ENCODE measurements at places on chromosomes 5 and 9. TPM values are rescaled to one million over a fixed set of nuclear protein-coding genes. Genes with fewer than 3 reads are reported as not detected.

The HTR4 gene
- 0.43 TPM for total RNA-seq

GRCh38 chr9:135447126-135447525, 32.5 kb upstream of the PPP1R26 start:
- H3K27me3 ChIP-seq = no peaks in the 10 kb centered on the region
- no peaks in the 10 kb centered on the region for H3K36me3 ChIP-seq

GRCh38 chr9:77163884-77164283, 13.4 kb upstream of the VPS13A start:
- no peaks in the 10 kb centered on the region for H3K36me3 ChIP-seq
- H3K4me1 ChIP-seq = no peaks in the 10 kb centered on the region
- no peak overlapping the region for H3K4me3 ChIP-seq
- H3K27ac ChIP-seq = no peak overlapping the region
- H3K27me3 ChIP-seq = no peaks in the 10 kb centered on the region
- no peak for DNase-seq

The CAMK2A gene
- total RNA-seq = 1.5 TPM

- no peak overlapping the region for H3K27ac ChIP-seq
- H3K4me3 ChIP-seq = no peak overlapping the region
- no peaks in the 10 kb centered on the region for H3K27me3 ChIP-seq
- H3K36me3 ChIP-seq = no peaks in the 10 kb centered on the region
- DNase-seq = no peak
Observed at GRCh38 chr9:121233906-121234831, 32.5 kb upstream of the RAB14 start.

- no peak overlapping the region for H3K27ac ChIP-seq
- peaks cover 69% of the 10 kb centered on the region for H3K36me3 ChIP-seq
- no peaks in the 10 kb centered on the region for H3K27me3 ChIP-seq
- DNase-seq = no peak
Observed at GRCh38 chr9:75133396-75133795, 45.1 kb downstream of the OSTF1 start.

The ENTREP1 gene
- 34.9 TPM for total RNA-seq

DNA sequence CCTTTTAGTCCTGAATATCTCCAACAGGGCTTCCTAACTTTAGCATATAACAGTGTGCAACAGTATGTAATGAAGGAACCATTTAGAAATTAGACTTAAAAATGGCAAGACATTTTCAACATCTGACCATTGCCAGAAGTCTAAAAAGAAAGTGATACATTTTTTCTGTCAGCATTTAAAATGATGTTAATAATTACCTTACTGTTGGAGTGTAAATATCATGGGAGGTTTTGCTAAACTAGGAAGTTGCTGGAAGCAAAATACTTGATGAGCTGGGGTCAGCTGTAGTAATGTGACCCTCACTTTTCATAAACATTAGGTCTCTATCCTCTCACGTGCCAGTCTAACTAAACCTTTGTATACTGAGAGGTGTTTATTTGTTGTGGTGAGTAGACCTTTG, 68.8 kb downstream of the NTRK2 start:
- no peaks in the 10 kb centered on the region for H3K27me3 ChIP-seq
- H3K27ac ChIP-seq = no peak overlapping the region
- no peaks in the 10 kb centered on the region for H3K4me1 ChIP-seq
- no peaks in the 10 kb centered on the region for H3K36me3 ChIP-seq
- DNase-seq = no peak

- DNase-seq = no peak
- H3K27ac ChIP-seq = no peak overlapping the region
- no peaks in the 10 kb centered on the region for H3K4me1 ChIP-seq
- no peaks in the 10 kb centered on the region for H3K36me3 ChIP-seq
- H3K27me3 ChIP-seq = no peaks in the 10 kb centered on the region
Observed at GRCh38 chr9:8284884-8285283, 485.3 kb upstream of the DMAC1 start.

DNA sequence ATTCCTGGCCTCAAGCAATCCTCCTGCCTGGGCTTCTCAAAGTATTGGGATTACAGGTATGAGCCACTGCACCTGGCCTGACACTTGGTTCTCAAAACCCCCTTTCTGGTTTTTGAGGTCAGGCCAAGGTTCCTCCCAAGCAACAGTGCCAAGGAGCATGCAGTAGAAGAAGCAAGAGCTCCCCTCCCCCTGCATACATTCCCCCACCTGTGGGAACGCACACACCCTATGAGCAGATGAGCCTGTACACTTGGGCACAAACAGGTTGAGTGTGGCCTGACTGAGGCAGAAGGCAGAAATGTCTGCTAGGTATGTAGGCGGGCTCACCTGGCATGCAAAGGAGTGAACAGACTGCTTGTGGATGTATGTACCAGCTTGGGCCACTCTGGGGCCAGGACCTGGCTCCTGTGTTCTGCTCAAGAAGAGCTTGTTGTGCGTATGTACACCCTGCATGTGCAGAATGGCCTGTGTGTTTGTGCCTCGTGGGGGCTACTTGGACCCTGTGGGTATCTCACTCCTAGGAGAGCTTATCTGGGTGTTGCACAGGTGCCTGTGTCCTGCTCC, 1.7 kb downstream of the GPRIN1 start:
- DNase-seq = no peak
- no peaks in the 10 kb centered on the region for H3K36me3 ChIP-seq
- H3K4me3 ChIP-seq = no peak overlapping the region

The FLT4 gene
- 38.6 TPM for total RNA-seq

DNA sequence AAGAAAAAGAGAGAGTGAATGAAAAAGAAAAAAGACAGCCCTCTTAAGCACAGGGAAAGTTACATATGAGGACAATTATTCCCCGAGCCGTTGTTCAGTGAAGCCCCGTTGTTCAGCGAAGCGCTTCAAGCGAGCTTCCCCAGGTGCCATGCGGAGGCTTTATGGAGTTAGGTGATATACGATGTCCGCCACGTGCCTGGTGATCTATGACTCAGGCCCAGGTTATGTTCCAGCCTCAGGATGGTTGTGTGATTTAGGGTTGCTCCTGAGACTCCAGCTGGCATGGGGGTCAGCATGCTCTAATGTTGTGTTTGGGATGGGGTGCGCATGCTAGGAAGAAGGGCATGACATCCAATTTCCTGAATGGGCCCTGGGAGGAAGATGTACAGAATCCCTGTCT, 365.6 kb downstream of the CDK5RAP2 start:
- no peaks in the 10 kb centered on the region for H3K27me3 ChIP-seq
- DNase-seq = no peak
- H3K4me1 ChIP-seq = no peaks in the 10 kb centered on the region
- H3K4me3 ChIP-seq = no peak overlapping the region
- H3K27ac ChIP-seq = no peak overlapping the region
- no peaks in the 10 kb centered on the region for H3K36me3 ChIP-seq

The F12 gene
- 0.69 TPM for total RNA-seq

GRCh38 chr9:70466976-70467561, 52.6 kb upstream of the KLF9 start:
- H3K4me3 ChIP-seq = no peak overlapping the region
- H3K4me1 ChIP-seq = peaks cover 25% of the 10 kb centered on the region
- H3K27ac ChIP-seq = no peak overlapping the region
- H3K27me3 ChIP-seq = no peaks in the 10 kb centered on the region
- no peak for DNase-seq
- H3K36me3 ChIP-seq = no peaks in the 10 kb centered on the region

The PITX1 gene
- not detected for total RNA-seq

DNA sequence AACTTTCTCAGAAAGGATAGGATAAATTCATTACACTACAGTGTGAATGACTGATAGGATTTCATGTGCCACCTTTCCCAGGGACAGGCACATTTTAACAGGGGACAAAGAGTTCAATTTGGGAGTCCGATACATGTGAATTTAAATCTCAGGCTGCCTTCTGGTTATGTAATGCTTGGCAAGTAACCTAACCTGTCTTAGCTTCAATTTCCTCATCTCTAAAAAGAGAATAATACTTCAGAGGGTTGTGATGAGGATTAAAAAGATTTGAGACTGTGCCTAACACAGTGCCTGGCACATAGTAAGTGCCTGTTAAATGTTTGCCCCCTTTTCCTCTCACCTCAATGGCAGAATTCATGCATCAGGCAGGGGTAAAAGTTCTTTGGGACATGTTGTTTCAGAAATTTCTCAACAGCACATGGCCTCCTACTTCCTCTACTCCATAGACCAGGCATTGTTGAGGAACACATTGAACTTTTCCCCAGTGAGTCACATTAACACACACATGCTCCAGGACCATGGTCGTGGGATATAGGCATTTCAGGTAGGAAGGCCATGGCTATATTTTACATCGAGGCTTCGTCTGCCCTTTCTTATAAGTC, 94.6 kb upstream of the EGFLAM start:
- DNase-seq = no peak
- H3K27me3 ChIP-seq = no peaks in the 10 kb centered on the region
- H3K4me3 ChIP-seq = no peak overlapping the region
- H3K4me1 ChIP-seq = no peaks in the 10 kb centered on the region
- no peaks in the 10 kb centered on the region for H3K36me3 ChIP-seq

The DNAI1 gene
- not detected for total RNA-seq

GRCh38 chr5:170508036-170508435, 4.2 kb downstream of the KCNIP1 start:
- H3K4me1 ChIP-seq = no peaks in the 10 kb centered on the region
- no peak for DNase-seq
- H3K4me3 ChIP-seq = no peak overlapping the region
- H3K27me3 ChIP-seq = peaks cover 29% of the 10 kb centered on the region

Measured in upper lobe of right lung (tissue), 1 donor.